T-helper 9 cell (primary cell): ENCODE measurements at places on chromosomes 12 and 14.

- DNase-seq: no peak
Observed at GRCh38 chr12:4918950-4919660, 9.4 kb downstream of the KCNA1 start.

DNA sequence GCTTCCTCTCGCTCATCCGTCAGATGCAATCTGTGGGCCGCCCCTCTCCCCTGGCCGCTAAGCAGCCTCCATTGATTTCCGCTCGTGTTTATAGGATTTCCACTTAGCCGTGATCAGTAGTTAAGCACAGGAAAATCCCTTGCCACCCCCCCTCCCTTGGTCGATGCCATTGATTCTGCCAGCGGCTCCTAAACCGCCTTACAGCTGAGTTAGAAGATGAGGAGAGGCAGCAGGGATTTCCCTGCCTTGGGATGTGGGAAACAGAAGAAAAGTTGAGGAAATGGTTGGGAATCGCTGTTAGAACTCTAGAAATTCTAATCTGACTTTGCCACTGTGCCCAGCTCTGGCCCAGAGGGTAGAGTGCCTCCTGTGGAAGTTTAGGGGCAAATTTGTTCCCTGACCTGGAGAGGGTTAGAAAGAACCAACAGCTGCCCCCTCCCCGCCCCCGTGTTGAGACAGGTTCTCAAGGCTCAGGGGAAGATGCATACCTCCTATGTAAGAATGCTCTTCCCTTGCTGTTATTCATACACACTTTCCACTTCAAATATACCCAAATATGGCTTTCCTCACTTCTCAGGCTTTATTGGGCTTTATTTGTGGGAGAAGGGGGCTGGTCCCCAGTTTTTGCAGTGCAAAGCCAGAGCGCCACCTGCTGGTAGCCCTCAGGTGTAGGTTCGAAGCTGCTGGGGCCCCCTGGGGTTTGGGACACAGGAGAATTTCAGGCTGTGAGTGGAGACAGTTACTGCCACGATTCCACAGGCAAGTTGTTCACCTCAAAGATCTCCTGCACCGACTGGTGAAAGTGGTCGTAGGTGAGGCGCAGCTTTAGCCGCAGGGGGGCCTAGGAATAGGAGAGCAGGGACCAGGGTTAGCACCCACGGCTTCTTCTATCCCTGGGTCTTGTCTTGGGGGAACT lies 3.2 kb downstream of the THTPA start:
- peak; percentile 72 for DNase-seq

GRCh38 chr12:62793256-62794217 lies 141.4 kb downstream of the PPM1H start:
- DNase-seq: peak; percentile 72

DNA sequence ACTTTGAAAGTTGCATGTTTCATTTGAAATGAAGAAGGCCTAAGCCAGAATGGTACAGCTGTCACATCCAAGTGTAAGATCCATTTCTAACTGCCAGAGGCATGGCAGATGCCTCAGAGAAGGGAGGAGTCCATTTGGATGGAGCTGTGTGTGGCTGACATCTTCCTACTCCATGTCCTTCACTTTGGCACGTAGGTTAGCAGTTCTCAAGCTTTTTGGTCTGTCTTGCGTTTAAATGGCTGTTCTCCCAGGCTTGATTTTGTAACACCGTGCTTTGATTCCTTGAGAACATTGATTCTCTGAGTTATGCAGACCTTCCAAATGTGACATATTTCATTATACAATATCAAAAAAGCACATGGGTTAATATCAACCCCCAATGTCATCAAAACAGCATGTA lies 23.4 kb downstream of the EML1 start:
- DNase-seq: no peak

DNA sequence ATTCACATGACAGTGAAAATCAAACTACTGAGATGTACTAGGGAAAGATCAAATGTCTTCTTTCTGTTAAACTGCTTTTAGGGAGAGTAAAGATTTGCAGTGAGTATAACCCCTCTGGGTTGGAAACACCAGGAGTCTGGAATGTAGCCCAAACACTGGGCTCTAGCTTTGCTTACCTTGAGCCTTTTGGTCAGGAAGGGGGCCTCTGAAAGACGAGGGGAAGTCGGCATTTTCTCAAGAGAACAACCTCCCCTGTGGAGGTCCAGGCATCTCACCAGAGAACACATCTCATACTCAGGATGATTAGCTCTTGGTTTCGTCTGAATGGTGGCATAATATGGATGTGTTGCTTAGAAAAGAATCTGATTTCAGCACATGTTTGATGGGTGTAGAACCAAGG lies 169.0 kb downstream of the ZFP36L1 start:
- DNase-seq: no peak
